Stimulated activated naive CD4-positive, alpha-beta T cell treated with Interleukin-2 at 50 U/mL for 16 hours (primary cell): ENCODE measurements at places on chromosomes 11 and 22.

DNA sequence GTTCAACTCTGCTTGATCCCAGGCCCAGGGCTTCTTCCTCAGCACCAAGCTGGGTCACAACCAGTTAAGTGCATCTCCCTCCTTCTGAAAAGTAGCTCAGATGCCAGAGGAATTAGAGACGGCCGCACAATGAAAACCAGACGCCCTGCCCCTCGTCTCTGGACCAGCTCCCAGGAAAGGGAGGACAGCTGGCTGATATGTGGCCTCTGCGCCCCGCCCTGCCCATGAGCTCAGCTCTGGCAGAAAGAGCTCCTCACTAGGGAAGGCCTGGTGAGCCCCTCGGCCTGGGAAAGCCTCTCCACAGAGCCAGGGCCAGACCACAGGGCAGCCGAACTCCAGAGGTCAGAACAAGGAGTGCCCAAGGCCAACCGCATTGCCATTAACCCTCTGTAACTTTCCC is 18.1 kb upstream of the SCGB1A1 start:
- DNase-seq = no peak

GRCh38 chr22:34669001-34669400 is 397.0 kb upstream of the ISX start:
- no peak for DNase-seq

GRCh38 chr11:106137061-106137460 is 59.6 kb downstream of the AASDHPPT start:
- no peak for DNase-seq

- no peak for DNase-seq
Observed at GRCh38 chr22:40606306-40606705, 30.2 kb downstream of the MRTFA start.

GRCh38 chr11:95697614-95698408 is 91.8 kb downstream of the FAM76B start:
- no peak for DNase-seq

DNA sequence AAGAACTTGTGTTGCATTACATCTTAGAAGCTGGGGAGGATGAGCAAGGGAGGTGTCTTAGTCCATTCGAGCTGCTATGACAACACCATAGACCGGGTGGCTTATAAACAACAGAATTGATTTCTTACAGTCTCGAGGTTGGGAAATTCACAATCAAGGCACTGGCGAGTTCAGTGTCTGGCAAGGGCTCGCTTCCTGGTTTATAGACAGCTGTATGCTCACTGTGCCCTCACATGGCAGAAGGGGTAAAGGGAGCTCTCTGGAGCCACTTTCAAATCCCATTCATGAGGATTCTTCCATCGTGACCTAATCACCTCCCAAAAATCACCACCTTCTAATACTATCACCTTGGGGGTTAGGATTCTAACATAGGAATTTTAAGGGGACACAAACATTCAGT is 150.0 kb upstream of the NECTIN1 start:
- DNase-seq = no peak

DNA sequence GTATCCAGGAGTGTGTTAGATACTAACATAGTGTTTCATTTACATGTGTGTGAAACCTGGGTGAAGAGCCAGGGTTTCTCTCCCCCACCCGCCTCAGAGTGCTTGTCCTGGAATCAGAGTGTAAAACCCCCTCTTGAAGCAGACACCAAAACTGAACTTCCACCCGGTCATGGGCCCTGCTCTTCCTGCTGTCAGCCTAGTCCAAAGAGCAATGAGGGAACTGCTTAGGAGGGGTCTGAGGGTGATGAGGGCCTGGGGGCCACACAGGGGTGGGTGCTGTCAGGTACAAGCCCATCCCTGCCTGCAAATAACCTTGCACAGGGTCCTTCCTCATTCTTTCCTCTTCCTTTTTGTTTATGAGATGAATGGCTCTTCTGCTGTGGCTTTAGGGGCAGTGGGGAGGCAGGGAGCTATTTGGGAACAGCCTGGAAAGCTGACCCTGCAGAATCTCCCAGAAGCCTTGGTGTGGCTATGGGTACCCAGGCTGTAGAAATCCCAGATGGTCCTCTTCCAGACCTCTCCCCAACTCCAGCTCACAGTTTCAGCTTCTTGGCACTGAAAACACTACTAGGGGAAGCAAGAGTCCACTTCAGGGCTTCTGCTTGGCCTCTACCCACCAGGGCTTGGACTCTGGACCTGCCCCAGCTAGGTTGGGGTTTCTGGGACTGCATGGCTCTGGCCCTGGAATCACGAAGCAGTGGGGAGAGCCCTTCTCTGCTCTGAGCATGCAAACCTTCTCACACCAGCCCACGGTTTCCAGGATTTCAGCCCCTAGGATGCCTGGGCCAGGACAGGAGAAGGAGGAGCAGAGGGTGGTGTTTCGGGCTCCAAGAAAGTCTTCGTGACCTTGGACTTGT is 8.5 kb downstream of the BATF2 start:
- DNase-seq = no peak

DNA sequence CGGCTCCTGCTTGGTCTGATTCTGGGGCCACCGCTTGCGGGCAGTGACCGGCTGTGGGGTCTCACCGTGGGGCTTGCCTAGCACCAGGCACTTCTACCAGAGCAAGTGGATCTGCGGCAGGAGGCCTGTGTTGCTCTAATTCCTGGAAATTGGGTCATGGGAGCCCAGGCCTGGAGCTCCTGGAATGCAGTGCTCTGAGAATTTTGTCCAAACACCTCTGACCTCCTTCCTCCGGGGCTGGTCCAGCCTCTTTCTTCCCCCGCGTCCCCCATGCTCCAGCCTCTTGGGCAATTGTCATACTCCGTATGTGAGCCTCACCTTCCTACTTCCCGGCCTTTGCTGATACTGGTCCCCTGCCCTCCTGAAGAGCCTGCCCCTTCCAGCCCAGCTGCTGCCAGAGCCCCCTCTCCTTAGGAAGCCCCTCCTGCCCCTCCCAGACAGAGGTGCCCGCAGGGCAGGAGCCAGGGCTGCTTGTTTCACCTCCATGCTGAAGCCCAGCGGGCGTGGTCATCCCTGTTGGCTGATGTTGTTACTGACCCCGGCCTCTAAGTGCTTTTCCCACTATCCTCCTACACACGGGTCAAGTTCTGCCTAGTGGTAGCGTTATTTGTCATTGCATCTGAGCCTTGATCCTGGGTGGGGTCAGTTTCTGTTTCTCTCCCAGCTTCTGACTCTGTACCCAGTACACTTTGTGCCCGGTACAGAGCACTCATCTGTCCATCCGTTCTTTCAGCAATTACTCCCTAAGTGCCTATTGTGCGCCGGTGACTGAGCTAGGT is 9.6 kb downstream of the MGAT3 start:
- DNase-seq = no peak

DNA sequence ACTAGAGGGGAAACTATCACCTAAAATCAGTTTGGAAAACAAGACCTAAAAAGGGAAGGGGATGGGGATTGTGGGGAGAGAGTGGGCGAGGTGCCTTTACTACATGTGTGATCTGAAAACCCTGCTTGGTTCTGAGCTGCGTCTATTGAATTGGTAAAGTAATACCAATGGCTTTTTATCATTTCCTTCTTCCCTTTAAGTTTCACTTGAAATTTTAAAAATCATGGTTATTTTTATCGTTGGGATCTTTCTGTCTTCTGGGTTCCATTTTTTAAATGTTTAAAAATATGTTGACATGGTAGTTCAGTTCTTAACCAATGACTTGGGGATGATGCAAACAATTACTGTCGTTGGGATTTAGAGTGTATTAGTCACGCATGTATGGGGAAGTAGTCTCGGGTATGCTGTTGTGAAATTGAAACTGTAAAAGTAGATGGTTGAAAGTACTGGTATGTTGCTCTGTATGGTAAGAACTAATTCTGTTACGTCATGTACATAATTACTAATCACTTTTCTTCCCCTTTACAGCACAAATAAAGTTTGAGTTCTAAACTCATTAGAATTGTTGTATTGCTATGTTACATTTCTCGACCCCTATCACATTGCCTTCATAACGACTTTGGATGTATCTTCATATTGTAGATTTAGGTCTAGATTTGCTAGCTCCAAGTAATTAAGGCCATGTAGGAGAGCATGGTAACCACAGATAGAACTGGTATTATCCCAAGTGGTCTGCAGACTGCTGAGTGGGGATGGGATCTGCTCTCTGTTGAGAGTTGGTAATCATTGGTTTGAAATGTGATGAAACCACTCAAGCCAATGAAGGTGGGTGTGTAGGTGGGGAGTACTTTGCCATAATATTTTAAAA is 3.6 kb downstream of the NEAT1 start:
- DNase-seq = peak; percentile 25

DNA sequence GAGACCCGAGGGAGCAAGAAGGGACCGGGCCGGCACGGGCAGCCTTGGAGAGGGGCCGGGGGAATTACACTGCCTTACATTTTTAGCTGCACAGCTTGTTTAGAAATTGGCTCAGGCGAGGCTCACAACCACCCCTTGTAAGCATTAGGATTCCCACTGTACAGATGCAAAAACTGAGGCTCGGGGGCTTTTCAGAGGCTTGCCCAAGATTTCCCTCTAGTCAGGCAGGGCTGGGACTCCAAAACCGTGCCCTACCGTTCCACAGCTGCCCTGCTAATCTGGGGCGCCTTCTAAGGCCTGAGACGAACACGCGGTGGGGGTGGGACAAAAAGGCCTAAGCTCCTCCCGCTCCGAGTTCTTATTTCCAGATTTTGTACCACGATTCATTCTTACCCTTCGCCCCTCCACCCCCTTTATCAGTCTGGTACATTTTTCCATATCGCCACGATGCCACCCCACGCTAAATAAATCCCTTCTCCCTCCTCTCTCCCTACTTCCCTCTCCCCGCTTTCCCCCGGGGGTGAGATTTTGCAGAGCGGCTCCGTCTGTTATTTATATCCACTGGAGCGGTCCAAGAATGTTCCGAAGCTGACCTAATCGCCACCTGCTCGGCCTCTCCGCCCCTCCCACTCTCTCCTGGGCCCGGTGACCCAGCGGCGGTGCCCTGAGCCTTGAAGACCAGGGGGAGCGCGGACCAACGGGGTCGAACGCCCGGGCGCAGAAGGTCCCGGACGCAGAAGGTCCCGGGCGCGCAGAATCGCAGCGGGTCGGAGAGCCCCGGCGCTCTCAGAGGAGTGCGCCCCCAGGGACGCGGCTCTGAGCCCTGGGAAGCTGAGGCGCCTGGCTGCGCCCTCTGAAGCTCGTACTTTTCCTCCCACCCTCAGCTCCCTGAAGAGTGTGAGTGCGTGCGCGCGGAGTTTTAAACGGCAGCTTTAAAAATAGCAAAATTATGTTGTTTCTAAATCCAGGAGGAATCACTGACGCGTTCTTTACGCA is 764 bp upstream of the PACSIN3 start:
- peak; percentile 38 for DNase-seq

DNA sequence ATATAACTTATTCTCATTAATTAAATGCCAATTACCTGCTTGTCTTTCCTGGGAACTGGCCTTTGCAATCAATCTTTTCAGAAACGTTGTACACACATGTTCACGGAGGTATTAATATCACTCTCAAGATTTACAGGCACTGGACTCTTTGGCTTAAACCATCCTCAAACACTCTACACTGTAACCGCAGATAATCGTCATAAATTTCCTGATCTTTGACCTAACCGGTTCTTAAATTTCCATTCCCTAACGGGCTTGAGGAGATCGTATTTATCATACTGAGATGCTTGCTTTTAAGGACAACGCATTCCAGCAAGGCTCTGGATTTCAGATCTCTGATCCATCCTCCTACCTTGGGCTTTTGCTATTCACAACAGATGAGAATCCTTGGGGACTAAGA is 72.8 kb downstream of the ARL14EP start:
- DNase-seq = no peak

- no peak for DNase-seq
Observed at GRCh38 chr11:12399355-12399754, 22.0 kb downstream of the PARVA start.

DNA sequence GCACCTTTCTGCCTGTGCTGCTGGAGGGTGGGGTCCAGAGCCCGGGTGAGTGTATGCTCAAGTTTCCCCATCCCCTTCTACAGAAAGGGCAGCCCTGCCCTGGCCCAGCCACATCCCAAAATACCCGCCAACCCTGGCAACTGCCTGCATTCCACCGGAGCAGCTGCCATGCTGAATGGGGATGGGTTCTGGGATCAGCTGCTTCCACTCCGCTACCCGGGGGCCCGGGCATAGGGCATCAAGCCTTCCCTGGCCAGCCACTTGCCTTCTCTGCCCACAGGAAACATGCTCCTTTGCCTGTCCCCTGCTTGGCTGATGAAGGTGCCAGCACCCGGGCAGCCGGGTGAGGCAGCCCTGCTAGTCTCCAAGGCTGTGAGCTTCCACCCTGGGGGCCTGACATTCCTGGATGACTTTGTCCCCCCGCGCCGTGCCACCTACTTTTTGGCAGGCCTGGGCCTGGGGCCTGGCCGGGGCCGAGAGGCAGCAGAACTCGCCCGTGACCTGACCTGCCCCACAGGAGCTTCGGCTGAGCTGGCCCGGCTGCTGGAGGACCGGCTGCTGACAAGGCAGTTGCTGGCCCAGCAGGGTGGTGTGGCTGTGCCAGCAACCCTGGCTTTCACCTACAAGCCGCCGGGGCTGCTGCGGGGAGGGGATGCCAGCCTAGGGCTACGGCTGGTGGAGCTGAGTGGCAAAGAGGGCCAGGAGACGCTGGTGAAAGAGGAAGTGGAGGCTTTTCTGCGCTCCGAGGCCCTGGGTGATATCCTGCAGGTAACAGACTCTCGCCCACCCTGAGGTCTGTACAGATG is 3.2 kb downstream of the CARNS1 start:
- no peak for DNase-seq

GRCh38 chr22:16917144-16918003 is 90.6 kb downstream of the GAB4 start:
- peak; percentile 27 for DNase-seq

DNA sequence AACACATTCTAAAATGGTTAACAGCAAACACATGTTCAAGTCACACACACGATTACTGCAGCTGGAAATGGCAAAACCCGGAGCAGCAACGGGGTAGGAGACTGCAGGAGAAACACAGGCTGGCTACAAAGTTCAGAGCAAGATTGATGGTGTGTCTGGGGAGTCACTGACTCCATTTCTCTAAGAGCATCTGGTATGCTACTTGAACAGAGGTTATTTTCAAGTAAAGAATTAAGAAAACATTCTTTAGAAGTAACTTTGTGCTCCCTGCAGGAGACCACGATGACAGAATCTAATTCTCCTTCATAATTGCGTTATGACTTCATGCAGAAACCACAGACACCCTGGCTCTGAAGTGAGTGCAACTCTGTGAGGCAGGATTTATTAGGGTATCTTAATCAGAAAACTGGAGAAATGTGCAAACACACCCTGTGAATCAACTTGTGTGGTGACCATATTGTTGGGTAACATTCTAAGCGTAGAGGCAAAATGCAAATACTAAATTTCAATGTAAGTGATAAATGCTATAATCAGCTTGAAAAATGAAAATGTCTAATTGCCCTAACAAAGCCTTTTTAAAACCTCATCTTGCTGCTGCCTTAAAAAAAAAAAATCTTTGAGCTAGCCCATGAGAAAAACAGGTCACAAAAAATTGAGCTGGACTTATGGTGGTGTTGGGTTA is 303.0 kb downstream of the CADM1 start:
- DNase-seq = no peak

GRCh38 chr11:127470306-127470884 is 469.8 kb upstream of the KIRREL3 start:
- DNase-seq = no peak

DNA sequence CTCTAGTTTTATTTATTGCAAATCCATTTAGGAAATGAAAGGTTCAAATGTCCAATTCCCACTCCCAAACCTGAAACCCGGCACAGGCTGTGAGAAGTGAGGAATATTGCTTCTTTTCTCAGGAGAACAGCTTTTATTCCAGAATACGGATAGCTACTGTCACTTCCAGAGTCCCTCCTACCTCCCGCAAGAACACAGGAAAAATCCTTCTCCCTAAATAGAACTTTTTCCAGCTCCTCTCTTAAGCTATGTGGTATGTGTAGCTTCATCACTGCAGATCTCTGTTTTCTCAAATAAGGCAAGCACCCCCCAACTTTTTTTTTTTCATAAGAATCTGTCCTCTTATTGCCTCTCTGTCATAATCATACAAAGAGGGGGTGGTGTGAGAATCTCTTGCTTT is 126.8 kb downstream of the LARGE1 start:
- no peak for DNase-seq
